ENCODE measurements at places on chromosomes 1 and 21.
A peak's percentile ranks its signal among the peaks of the same experiment; 100 is the strongest.

DNA sequence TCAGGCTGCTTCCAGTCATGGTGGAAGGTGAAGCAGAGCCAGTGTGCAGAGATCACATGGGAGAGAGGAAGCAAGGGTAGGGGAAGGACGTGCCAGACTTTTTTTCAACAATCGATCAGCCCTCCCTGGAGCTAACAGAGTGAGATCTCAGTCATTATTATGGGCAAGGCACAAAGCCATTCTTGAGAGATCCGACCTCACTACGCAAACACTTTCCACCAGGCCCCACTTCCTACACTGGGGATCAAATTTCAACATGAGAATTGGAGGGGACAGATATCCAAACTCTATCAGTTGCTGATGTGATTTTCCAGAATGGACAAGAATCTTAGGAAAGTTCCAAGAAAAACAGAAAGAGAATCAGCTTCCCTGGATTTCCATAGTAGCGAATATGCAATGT lies 60.5 kb downstream of the BACE2 start:
- no peak for DNase-seq

DNA sequence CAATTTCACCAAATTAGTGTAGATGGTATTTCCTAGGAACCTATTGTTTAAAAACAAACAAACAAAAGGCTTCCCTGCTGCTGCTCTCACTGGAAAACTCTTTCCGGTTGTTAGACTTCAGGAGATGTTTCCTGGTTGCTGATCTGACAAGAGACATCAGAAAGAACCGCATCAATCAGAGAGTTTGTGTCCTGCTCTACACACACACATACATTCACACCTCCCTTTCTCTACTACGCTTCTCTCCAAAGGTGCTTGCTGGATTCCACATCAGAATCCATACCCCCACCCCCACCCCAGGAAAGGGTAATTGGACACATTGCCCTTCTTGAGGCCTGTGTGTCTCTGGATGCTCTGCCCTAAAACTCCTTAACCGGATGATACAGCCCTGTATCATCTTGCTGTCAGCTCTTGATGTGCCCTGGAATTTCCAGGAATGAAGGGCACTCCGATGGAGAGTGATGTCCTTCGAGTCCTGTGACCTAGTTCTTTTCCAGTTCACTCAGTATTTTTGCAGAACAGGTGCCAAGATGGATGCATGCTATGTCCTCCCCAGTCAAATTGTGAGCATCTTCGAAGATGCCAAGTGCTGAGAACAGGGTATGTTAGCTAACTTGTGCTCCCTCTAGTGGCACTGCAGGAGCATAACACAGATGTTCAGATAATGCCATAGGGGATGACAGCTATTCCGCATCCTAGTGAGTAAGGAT lies 113.7 kb upstream of the SLC35F3 start:
- peak; percentile 69 for DNase-seq

GRCh38 chr1:95126846-95127245 lies 9.7 kb downstream of the TLCD4 start:
- no peak for DNase-seq

- no peak for DNase-seq
These were observed 2.0 kb upstream of the MARCKSL1 start for GRCh38 chr1:32337855-32338636.

GRCh38 chr1:148333875-148334338 lies 149.2 kb downstream of the PPIAL4G start:
- no peak for DNase-seq

DNA sequence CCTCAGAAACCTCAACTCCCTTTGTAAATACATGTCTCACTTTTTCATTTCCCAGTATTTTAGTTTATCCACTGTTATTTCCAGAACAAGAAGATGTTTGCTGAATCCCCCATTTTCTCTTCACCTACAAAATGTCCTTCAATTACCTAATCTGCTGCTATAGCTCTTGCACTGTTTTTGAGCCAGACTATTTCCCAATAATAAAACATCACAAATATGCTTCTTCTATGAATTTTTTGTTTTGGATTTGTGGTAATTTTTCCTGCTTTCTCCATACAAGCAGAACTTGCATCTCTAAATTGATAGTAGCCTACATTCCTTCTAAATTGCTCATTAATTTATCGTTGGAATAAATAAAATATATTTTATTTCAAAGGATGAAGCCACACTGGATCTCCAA lies 199.6 kb upstream of the C1orf87 start:
- DNase-seq, result no peak

- DNase-seq, result peak; percentile 50
These were observed 25.5 kb downstream of the MAN1C1 start for GRCh38 chr1:25641931-25642573.

DNA sequence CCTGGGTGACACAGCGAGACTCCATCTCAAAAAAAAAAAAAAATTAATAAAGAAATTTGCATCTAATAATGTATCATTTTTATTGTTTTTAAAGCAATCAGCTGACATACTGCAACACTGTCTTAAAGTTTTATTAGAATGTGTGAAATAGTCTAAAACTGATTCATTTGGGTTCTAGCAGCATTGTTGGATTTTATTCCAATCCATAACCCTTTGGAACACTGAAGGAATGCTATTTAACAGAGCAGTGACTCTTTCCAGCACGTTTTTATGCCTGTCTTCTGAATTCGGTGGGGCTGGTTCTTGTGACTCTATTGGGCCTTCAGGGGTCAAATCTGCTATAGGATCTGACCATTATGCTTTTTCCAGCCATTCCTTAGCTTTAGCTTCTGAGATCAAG lies 18.2 kb upstream of the FMO4 start:
- peak; percentile 83 for DNase-seq

- no peak for DNase-seq
These were observed 40.7 kb upstream of the KCND3 start for GRCh38 chr1:112030157-112030556.

- DNase-seq, result no peak
These were observed 75.2 kb upstream of the GALNT2 start for GRCh38 chr1:229991724-229992333.

GRCh38 chr1:23178950-23179349 lies 10.3 kb upstream of the LUZP1 start:
- DNase-seq, result no peak

GRCh38 chr1:43902058-43902831 lies 31.4 kb upstream of the ARTN start:
- no peak for DNase-seq

DNA sequence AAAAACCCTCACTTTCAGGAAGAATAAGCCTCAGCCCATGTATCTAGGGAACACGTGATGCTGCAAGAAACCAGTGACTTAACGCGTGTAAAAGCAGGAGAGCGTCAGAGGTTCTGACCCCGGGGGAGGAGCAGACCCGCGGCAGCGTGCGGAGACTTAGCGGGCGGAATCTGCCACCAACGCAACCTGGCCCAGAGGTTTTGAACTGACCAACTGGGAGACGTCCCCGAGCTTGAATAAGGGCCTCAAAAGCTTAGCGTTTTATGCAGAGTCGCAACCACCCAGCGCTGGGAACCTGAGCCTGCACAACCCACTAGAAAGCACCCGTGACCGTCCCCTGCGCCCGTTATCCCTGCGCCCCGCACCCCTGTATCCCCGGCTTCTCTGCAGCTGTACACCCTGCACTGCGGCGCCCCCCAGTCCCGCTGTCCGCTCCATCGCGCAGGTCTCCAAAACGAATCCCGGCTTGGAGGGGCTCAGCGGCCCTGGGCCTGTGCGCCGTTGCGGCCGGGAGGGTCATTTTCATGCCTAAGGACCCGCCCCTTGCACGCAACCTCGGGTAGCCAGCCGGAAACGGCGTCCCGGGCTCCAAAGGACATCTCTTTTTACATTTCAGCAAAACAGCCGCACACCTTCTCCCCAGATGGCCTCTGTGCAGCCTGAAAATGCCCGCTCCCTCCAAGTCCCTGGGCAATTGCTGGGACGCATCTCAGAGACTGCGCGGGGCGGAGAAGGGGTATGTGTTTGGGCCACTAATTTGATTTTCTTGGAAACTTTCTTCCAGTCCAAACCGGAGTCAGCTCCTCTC lies 29.4 kb upstream of the TRIM17 start:
- DNase-seq, result peak; percentile 39

GRCh38 chr1:185292237-185292636 lies 24.8 kb downstream of the IVNS1ABP start:
- no peak for DNase-seq

All from EH (cell line).